ENCODE measurements at places on chromosomes 3 and 15.

DNA sequence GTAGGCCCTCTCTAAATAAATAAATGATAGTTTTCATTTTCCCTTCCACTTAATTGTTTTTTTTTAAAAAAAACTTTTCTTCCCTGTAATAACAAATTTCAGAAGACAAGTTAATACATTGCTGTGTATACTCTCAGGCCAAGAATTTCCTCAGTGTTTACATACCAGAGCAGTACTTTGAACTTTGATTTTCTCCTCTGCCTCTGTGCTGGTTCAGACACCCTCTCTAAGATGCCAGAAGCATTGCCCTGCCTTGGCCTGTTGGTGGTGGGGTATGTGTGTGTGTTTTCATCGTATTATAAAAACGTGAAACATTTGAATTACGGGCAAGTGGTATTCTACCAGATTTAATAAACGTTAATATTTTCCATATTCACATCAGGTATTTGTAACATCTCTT, 70.1 kb downstream of the SMAD3 start:
- peak; percentile 82 for DNase-seq

DNA sequence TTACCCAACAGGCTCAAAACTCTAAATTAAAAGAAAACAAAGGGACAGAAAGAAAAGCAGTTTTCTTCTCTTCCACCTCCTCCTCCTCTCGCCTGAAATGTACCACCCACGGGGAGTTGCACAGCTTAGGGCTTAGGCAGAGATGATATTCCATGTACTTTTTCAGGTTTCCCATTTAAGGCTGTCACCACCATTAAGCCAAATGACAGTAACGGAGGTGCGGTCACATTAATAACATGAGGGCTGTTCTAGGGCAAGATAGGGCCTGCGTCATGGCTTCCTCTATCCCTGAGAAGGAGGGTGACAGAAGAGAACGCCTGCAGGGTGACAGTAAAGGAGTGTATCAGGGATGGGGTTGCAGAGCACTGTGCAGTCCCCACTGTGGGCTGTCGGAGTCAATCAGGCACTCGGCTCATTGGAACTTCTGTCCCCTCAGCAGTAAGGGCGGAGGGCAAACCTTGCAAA, 51.7 kb upstream of the TJP1 start:
- no peak for DNase-seq

- DNase-seq: no peak
These were observed 19.3 kb downstream of the DNASE1L3 start for GRCh38 chr3:58191361-58191991.

DNA sequence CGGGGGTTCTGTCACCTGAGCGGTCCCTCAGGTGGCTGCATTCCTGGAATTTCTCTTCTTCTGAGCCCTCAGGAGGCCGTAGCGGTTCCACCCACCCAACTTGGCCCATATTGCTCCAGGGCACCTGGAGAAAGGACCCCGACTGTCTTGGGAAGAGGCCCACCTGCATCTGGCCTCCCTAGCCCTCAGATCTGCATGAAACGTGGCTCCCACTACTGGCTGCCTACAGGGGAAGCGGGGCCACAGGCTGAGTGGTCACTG, 9.9 kb upstream of the ANPEP start:
- DNase-seq: no peak

DNA sequence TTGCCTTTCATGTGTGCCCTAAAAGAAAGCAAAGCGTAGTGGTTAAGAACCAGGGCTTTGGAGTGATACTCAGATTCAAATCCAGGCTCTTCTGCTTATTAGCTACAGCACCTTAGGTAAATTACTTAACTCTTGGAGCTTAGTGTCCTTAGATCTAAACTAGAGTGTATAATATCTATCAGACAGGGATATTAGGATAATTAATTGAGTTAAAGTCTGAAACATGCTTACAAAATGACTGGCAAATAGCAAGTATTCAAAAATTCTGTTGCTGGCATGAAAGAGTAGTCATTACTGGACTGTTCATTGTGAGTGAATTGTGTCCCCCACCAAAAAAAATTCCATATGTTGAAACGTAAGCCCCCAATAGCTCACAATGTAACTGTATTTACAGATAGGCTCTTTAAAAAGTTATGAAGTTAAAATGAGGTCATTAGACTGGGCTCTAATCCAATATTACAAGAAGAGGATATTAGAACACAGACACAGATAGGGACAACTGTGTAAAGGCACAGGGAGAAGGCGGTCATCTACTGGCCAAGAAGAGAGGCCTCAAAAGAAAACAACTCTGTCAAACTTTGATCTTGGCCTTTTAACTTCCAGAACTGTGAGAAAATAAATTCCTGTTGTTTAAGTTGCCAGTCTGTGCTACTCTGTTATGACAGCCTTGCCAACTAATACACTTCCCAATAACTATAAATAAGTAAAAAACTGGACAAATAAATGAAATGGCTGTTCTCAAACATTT, 60.4 kb upstream of the LRRC3B start:
- no peak for DNase-seq

DNA sequence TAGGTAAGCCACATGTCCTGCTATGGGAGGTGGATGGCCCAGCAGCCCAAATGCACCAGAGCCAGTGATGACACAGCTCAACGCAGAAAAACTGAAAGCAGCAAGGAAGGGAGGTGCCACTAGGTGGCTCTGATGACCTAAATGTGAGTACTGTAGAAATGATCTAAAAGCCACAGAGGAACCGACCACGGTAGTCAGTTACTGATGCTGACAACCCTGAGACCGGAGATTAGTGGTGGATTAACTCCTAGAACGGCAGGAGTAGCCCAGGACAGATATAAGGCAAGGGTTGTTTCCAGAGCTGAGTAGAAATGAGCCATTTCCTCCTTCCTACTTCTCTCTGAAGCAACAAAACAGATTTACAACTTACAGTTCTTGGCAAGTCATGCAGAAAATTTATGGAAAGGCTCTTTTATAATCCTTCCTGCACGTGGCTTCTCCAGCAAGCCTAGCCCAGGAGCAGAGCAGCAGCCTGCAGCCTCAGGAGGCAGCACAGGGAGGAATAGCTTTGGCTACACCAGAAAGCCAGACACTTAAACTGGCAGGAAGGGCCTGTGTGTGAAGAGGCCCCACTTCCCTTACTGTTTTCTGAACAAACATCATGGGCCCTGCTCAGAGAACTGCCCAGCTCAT, 13.1 kb downstream of the FBXL22 start:
- peak; percentile 85 for DNase-seq

DNA sequence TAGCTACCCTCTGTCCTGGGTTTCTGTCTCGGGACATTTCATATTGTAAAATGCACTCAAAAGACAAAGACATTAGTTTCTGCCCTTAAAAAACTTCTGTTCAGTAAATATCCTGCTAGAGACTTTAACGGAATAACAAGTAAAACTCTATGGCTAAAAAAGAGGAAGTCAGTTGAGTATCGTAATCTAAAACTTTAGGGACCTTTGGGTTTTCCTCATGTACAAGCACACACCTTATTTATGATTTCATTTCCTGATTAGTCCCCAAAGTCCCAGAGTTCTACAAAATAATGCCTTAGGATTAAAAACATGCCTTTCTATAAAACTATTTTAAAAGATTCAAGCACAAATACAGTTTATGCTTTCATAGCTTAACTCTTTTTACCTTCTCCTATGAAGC, 585.9 kb downstream of the UNC13C start:
- no peak for DNase-seq

- no peak for DNase-seq
These were observed 68.6 kb downstream of the ST6GAL1 start for GRCh38 chr3:186998937-186999368.

- peak; percentile 89 for DNase-seq
These were observed 2.0 kb downstream of the WNT5A start for GRCh38 chr3:55484801-55485791.

- DNase-seq: peak; percentile 14
These were observed 42.2 kb downstream of the CHDH start for GRCh38 chr3:53803816-53804695.

GRCh38 chr3:10964537-10965167, 27.9 kb upstream of the SLC6A1 start:
- DNase-seq: peak; percentile 47

- no peak for DNase-seq
These were observed 166.4 kb downstream of the CADPS start for GRCh38 chr3:62708638-62709373.

DNA sequence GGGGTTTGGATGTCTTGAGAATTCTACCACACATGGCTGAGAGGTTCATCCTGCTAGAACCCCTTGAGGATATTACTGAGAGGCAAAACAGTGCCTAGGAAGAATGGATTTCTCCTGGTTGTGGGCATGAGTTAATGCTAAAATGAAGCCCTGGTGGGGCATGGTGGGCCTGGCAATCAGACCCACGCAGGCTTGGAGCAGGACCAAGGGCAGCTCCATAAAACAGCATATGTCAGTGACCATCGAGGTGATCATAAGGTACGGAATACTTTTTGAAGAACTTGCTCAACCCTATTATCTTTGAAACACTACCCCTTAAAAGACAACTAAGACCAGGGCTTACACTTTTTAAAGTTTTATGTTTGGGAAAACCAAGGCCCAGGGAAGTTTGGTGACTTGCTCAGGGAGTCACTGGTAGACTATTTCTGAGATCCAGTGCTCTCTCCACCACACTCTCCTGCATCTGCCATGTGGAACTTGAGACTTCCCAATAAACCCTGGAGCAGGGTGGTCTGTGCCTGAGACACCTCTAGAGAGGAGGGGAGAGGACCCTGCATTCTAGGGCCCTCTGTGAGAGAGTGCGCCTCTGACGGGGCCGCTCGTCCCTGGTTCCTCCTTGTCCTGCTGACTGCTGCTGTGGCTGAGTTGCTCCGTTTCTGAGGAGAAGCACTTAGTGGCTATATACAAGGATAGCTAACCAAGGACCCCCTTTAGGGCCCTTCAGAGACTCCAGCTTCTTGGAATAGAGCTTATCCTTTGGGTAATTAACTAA, 28.0 kb upstream of the TIMP4 start:
- no peak for DNase-seq

DNA sequence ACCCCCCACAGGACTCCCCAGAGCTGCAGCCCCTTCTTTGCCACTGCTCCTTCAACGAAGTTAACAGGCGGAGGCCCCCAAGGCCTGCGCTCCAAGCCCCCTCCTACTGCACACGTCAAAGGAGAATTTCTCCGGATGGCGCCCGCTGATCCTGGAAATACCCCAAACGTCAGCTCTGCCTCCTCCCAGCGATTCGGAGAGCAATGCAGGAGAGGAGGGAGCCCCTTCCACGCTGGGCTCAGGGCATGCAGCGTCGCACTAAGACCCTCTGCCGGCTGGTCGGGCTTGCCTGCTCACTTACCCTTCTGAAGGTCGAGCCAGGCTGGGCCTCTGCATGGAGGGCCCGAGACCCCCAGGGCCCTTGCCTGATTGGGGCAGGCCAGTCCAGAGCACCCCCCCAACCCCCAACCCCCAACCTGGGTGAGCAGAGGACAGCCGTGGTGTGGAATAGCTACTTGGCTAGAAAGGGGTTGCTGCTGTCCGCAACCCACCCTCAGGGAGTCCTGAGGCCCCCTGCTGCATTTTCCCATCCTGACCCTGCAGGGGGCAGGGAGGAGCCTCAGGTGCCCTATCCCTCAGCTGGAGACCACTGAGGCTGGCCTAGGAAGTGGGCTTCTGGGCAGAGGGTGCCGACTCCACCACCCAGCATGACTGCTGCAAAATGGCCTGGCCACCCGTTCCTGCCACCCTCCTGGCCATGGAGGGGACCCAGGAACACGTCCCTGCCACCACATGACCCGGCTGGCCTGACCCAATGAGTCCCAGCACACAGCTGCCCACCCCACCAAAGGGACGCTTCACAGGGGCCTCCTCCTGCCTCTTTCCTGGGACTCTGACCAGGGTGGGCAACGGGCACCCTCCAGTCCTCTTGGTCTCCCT, 976 bp downstream of the ATP2B2 start:
- no peak for DNase-seq

- DNase-seq: peak; percentile 0
These were observed 41.7 kb upstream of the ADAMTS17 start for GRCh38 chr15:100383302-100384107.

GRCh38 chr3:192060160-192060781, 599.3 kb downstream of the PYDC2 start:
- no peak for DNase-seq

- DNase-seq: no peak
These were observed 486.1 kb downstream of the DIPK2A start for GRCh38 chr3:144457758-144458157.

GRCh38 chr3:127962937-127963336, 47.9 kb downstream of the KBTBD12 start:
- DNase-seq: no peak

- no peak for DNase-seq
These were observed 22.9 kb downstream of the LPP start for GRCh38 chr3:188176884-188177283.

GRCh38 chr3:151962352-151962751, 88.9 kb downstream of the SUCNR1 start:
- DNase-seq: peak; percentile 71

- DNase-seq: peak; percentile 75
These were observed 2.8 kb downstream of the HEMK1 start for GRCh38 chr3:50572158-50572557.

- DNase-seq: peak; percentile 91
These were observed 36.5 kb upstream of the ZMAT3 start for GRCh38 chr3:179108086-179108485.

- DNase-seq: no peak
These were observed 4.7 kb downstream of the PXYLP1 start for GRCh38 chr3:141236361-141236760.

GRCh38 chr3:30421266-30421665, 185.1 kb upstream of the TGFBR2 start:
- DNase-seq: peak; percentile 80

DNA sequence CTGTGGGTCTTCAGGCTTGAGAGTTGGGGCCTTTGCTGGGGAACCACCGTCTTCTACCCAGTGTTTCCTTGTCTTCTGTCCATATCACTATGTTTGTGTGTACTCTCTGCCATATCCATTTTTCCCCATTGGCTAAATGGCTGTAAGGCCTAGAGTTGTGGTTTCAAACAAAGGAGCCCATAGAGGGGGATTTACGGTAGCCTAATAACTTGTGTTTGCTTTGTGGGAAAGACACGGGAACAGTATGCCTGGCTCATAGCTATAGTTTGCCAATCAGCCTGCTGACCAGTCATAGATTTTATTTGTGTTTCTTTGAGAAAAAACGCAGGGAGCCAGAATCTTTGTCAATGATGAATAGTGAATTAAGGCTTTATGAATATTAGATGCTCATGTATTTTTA, 554.8 kb downstream of the NAALADL2 start:
- no peak for DNase-seq

Measured in EH (cell line).